ENCODE measurements at places on chromosomes 6 and 20. TPM values are rescaled to one million over a fixed set of nuclear protein-coding genes. Genes with fewer than 3 reads are reported as not detected.

The BNIP5 gene
- 7.4 TPM for total RNA-seq

GRCh38 chr6:164554700-164555476, 754.5 kb downstream of the C6orf118 start:
- DNase-seq = no peak

GRCh38 chr6:168533414-168533813, 92.4 kb downstream of the SMOC2 start:
- DNase-seq = peak; percentile 22

DNA sequence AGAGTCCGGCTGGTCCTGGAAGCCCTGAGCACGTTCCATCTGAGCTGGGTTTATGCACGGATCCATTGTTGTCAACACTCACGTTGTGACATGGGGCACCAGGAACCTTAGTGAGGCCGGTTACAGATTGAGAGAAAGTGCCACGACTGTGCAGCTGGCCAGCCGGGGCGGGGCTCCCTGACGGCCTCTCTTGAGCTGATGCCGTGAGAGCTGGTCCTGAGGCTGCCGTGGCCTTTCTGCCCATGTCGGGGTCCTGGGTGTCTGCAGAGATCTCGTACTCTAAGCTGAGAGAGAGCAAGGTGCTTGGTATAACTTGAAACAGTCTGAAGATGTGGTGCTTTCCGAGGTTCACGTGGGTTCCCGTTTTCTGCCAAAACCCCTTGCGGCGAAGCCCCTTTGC, 10.0 kb downstream of the CDH4 start:
- no peak for DNase-seq

DNA sequence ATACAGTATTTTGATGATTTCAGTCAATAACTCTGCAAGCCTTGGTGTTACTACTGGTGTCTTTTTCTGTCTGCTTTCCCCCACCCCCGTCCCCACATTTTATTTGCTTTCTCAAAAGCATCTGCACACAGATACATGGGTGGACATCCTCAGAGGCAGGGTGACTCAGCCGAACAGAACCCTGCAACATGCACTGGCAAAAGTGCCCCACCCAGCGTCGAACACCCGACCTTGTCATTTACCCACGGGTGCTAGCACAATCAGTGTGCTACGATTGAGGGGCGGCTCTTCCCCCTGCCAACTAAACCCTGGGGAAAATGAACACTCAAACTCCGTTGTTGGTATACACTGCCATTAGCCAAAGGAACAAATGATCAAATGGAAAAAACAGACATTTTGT, 115.9 kb upstream of the NAA20 start:
- DNase-seq = no peak

The ERVFRD-1 gene
- 0.40 TPM for total RNA-seq

- no peak for DNase-seq
These were observed 89.3 kb upstream of the JAG1 start for GRCh38 chr20:10763112-10763511.

DNA sequence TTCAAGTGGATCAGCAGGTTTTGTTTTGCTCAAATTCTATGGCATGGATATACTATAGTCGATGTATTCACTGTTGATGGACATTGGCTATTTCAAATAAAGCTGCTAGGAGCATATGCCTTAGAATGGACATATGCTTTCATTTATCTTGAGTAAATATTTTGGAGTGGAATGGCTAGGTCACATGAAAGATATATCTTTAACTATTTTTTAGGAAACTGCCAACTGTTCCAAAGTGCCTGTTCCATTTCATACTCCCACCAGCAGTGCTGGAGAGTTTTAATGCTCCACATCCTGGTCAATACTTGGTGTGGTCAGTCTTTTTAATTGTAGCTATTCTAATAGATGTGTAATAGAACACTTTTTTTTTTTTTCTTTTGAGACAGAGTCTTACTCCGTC, 81.1 kb upstream of the PIM1 start:
- no peak for DNase-seq

DNA sequence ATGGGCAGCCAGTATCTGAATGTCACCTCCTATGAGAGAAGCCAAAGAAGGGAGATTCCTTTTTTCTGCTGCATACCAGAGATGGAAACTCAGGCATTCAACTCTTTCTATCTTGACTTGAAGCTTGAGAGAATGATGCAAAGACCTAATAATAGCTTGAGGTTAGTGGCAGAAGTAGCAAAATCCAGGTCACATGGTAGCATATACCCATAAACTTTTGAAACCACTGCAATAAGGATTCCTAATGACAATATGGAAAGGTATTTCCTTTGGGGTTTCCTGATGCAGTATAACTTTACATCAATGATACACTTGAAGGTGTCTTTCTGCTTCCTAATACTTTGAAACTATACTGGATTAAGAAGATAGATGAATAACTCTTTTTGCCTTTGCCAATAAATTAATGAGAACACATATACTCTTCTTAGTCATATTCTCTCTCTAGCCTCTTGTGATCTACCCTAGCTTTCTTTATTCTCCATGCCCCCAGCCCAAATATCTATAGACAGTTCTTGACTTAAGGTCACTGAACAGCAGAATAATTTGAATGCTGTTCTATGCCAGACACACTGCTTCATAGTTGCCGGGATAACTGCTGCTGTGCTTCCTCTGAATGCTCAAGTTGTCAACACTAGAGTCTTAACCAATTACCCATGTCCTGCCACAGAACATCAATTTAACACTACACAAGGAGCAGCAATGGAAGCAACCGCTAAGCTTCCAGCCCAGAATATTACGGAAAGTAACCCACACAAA, 155.5 kb upstream of the SIM1 start:
- DNase-seq = no peak

The POM121L2 gene
- not detected for total RNA-seq
